Right atrium auricular region (tissue), 2 donors: ENCODE measurements at places on chromosomes 12 and 14. TPM values are rescaled to one million over a fixed set of nuclear protein-coding genes. Genes with fewer than 3 reads are reported as not detected.

- DNase-seq = no peak
- H3K4me3 ChIP-seq = no peak overlapping the region
- H3K4me1 ChIP-seq = peaks cover 11% of the 10 kb centered on the region
- no peak overlapping the region for H3K27ac ChIP-seq
- H3K27me3 ChIP-seq = no peaks in the 10 kb centered on the region
- no peaks in the 10 kb centered on the region for H3K36me3 ChIP-seq
Measured at GRCh38 chr12:47590771-47591360, 115.0 kb downstream of the RPAP3 start.

DNA sequence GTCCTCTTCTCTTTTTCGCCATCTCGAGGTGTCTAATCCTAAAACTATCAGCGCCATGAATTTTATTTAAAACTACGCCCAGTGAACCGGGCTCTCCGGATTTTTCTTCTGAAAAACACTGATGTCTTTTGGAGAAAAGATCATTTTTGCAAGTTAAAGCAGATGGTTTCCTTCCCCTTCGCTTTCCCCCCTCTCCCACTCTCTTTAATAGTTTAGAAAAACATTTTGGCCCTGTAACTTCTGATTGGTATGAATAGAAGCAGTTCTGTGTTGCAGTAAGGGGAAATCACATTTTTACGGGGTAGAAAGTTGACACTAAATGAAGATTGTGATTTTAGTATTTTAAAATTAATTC is 1.1 kb downstream of the RAP1B start:
- peak overlapping the region; percentile 97 for H3K27ac ChIP-seq
- peak overlapping the region; percentile 67 for H3K4me3 ChIP-seq
- peaks cover 50% of the 10 kb centered on the region for H3K4me1 ChIP-seq
- H3K36me3 ChIP-seq = no peaks in the 10 kb centered on the region
- H3K27me3 ChIP-seq = no peaks in the 10 kb centered on the region

OTOGL gene
- total RNA-seq = 10.9 TPM

DNA sequence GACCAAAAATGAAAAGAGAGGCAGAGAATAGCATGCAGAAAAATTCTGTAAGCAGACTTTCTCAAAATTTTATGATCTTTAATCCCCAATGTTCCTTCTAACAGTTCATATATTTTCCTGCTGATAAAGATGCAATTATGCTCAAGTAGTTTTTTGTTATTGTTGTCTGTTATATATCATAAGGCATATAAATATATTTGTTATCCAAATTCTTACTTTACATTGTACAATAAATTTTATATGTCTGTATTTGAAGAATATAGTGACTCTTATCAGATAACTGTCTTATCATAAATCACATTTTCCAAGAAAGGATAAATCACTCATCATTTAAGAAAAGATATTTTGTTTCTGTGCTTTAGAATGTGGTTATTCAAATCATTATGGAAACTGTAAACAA is 2.6 kb downstream of the RASSF9 start:
- H3K4me3 ChIP-seq = no peak overlapping the region
- H3K27me3 ChIP-seq = no peaks in the 10 kb centered on the region
- DNase-seq = no peak
- no peaks in the 10 kb centered on the region for H3K36me3 ChIP-seq
- no peak overlapping the region for H3K27ac ChIP-seq
- no peaks in the 10 kb centered on the region for H3K4me1 ChIP-seq

DNA sequence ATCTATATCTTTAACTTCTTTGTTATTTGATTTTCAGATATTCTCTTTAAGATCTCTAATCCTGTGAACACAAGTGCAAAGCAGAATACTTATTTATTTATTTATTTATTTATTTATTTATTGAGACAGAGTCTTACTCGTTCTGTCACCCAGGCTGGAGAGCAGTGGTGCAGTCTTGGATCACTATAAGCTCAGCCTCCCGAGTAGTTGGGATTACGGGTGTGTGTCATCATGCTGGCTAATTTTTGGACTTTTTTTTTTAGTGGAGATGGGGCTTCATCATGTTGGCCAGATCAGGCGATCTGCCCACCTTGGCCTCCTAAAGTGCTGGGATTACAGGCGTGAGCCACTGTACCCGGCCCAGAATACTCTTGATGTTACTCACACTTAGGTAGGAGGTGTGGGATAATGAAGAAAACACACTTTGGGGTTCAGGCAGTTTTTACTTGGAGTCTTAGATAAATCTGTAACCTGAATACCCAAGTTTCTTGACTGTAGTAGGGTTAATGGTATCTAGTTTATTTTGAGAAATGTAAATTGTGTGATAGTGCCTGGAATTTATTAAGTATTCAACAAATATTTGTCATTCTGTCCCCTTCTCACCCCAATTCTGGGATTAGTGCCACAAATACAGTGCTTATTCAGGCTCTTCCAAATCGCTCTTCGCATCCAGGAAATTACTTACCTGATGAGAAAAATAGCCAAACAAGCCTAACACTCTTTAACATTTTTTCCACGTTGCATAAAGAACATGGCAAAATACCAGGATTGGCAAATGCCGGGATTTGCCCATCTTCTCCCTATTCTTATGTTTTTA is 33.0 kb downstream of the METAP2 start:
- no peak overlapping the region for H3K4me3 ChIP-seq
- H3K4me1 ChIP-seq = no peaks in the 10 kb centered on the region
- H3K27ac ChIP-seq = no peak overlapping the region
- DNase-seq = no peak

TSHR gene
- total RNA-seq = not detected

- H3K27ac ChIP-seq = peak overlapping the region; percentile 31
- no peak overlapping the region for H3K4me3 ChIP-seq
- H3K27me3 ChIP-seq = no peaks in the 10 kb centered on the region
- H3K36me3 ChIP-seq = no peaks in the 10 kb centered on the region
- no peak for DNase-seq
Measured at GRCh38 chr12:6953442-6954315, 2.5 kb downstream of the PTPN6 start.

ACVRL1 gene
- 57.5 TPM for total RNA-seq

GRCh38 chr12:1776170-1776921 is 44.0 kb upstream of the LRTM2 start:
- H3K27ac ChIP-seq = no peak overlapping the region
- no peak overlapping the region for H3K4me3 ChIP-seq
- H3K27me3 ChIP-seq = no peaks in the 10 kb centered on the region
- no peak for DNase-seq
